Activated CD4-positive, alpha-beta T cell treated with anti-CD3 and anti-CD28 coated beads, Interleukin-2, amount 50 U/mL, for 4 hours (primary cell): ENCODE measurements at places on chromosomes 1 and 21.

DNA sequence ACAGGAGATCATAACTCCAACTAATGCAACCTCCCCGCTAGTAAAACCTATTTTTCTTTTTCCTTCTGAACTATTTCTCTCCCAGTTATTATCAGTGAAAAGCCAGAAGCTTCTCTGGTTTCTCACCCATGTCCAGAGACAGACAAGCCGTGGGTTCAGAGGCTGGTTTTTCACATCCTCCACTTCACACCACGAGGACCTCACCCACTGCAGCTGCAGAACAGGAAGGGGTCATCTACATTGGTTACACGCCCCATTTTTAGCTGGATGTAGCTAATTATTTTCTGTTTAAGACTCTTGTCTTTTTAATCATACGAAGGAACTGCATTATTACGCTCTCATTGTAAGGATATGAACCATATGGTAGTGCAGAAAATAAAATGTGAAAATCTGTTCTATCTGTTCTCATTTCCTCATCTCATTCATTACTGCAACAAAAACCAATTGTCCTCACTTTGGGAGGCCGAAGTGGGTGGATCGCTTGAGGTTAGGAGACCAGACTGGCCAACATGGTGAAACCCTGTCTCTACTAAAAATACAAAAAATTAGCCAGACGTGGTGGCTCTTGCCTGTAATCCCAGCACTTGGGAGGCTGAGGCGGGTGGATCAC is 39.1 kb upstream of the CLDN14 start:
- no peak for DNase-seq

DNA sequence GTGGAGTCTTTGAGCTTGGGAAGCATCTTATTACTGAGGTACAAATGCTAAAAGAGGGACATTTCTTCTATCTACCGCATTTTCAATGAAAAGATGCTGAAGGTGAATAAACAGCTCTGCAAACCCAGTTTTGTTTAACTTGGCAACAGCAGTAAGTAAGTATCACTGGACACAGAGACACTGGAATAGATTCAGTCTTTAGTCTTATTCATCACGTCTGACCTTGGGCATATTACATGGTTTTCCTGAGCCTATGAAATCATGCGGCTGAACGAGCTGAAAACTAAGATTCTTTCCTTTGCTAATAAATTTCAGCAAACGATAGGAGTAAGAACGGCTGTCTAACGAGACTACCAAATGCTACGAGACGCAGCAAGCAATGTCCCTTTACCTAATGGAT is 207.4 kb downstream of the GABPA start:
- no peak for DNase-seq

- DNase-seq: no peak
Measured at GRCh38 chr1:33420870-33421775, 9.8 kb downstream of the PHC2 start.

GRCh38 chr1:41777695-41778094 is 141.0 kb downstream of the HIVEP3 start:
- DNase-seq: no peak

DNA sequence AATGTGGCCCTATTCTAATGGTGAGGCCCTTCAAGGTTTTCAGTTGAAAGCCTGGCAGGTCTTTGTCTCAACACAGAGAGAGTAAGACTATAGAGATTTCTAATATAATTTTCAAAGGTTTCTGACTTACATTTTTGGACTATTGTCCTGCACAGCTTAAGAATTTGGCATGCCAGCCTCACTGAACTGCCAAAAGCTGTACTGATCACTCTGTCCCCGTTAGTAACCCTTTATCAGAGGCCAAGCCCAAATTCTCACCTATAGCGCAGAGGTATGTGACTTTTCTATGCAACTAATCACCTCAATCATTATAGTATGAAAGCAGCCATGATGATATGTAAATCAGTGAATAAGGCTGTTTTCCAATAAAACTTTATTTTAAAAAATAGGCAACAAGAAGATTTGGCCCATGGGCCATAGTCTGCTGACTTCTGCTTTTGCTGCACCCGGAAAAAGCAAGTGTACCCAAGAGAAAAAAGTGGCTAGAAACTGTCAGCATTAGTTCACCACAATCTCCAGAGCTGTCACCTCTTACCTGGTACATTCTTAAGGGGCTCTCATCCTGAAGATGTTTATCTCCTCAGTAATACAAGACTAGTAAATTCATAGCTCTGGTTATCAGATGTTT is 85.4 kb downstream of the PIGK start:
- DNase-seq: no peak

DNA sequence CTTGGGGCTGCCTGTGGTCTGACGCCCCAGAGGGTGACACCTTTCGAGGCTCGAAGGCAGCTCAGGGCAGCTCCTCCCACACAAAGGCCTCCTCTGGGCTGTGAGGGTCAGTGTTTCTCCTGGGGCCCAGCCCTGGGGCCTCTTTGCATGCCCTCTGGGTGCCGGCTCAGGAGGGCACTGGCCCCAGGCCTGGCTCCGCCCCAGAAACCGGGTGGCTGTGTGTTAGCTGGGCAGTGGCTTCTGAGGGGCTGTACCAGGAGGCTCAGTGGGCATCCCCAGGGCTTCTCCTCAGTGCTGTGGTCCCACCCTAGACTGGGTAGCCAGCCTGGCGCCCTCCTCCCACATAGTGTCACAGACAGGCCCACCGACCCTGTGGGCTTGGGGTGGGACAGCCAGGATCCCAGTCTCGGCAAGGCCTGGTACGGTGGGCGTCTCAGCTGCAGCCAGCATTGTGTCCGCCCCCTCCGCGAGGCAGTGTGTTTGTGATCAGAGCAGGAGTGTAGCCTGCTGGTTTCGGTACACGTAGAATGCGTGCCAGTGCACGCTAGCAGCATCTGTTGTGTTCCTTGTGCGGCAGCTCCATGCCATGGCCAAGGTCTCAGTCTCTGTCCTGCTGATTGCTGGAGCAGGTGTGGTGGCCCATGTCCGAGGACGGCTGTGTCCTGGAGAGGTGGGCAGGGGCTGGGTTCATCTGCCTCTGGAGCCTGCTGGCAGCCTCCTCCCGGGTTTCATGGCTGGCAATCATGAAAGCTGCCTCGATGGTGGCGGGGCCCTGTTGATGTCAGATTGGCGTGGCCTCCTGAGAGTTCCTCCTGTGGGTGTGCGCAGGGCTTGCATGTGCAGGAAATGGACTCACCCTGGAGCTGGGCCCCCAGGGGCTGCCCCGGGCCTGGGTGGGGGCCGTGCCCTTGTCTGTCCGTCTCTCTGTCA is 28.0 kb downstream of the RRP1 start:
- DNase-seq: no peak

GRCh38 chr1:10031461-10031860 is 1.3 kb upstream of the UBE4B start:
- no peak for DNase-seq
